ENCODE measurements at places on chromosomes 16 and 17.

GRCh38 chr16:89026121-89026612, 49.2 kb upstream of the CBFA2T3 start:
- no peak for DNase-seq

- DNase-seq = peak; percentile 52
Measured at GRCh38 chr16:73058221-73058615, 10.3 kb upstream of the ZFHX3 start.

DNA sequence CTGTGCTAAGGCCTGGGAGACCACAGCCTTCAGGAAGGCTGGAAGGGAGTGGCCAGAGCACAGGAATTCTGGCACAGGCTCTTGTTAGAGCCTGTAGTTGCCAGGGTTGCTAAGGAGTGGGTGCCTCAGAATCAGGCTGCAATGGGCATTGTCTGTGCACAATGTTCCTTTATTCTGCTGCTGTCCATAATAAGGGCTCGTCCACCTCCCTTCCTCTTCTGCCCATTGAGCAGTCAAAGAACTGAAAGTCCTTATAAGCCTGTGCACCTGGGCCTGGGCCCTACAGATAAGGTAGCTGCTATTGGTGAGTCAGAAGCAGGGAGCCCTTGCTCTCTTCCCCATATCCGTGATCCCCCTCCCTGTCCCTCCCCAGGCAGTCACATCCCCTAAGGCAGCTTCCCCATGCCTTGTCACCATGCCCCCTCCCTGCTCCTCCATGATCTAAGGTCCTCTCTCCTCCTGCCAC, 5.4 kb upstream of the CNGB1 start:
- DNase-seq = no peak

- DNase-seq = no peak
Measured at GRCh38 chr17:72590882-72591281, 470.1 kb downstream of the SOX9 start.

GRCh38 chr17:45942284-45942683, 47.9 kb downstream of the MAPT start:
- no peak for DNase-seq

GRCh38 chr17:13273806-13274205, 256.0 kb upstream of the ELAC2 start:
- no peak for DNase-seq

DNA sequence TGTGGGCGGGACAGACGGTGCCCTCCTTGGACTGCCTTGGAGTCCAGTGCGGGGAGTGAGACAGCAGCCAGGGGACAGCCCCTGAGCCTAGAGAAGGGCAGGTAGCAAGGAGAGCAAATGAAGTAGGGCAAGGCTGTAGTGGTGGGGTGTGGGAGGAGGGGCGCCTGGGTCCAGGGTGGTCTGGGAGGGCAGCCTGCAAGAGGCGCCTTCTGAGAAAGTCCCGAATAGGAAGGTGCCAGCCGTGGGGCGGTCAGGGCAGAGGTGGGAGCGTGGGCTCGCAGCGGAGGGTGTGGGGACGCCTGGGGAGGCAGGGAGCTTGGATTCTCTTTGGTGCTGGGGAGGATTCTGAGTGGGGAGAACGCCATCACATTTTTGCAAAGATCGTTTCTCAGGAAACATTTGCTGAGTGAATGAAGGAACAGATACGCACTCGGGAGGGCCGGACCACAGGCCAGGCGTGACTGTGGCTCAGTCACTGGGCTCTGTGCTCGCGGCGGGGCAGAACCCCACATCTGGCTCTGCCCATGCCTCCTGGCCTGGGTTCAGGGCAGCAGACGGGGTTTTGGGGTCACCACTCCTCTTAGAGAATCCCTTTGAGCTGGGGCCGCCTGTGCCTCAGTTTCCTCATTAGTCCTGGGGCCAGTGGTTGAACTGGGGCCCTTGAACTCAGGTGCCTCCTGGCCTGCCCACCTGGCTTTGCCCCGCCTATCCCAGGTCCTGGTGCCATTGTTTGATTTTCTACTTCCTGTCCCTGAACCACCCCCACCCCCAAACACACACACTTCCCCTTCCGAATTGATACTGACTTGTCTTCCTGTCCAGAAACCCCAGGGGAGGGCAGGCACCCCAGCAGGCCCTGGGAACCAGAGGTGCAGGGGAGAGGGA, 4.2 kb downstream of the SNN start:
- DNase-seq = peak; percentile 66

- no peak for DNase-seq
Measured at GRCh38 chr16:47905771-47906170, 250.0 kb downstream of the ABCC12 start.

GRCh38 chr17:17075125-17075781, 33.0 kb downstream of the MPRIP start:
- no peak for DNase-seq

DNA sequence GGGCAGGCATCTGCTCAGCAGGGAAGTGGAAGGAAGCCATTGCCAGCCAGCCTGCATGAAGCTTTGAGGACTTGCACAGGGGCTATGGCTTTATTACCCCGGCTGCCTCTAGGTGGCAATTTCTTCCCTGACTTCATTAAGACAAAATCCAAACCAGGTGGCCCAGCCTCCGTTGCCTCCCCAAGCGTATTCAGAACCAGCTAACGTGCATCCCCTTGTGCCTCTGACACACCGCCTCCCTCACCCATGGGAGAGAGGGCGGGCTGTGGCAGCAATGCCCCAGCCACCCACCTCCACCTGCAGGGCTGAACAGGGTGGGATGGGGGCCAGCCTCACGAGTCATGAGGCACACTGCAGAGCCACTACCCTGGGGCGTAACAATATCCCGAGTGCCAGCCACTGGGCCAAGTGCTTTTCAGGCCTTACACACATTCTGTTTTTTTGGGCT, 6.8 kb downstream of the KIFC3 start:
- no peak for DNase-seq

- no peak for DNase-seq
Measured at GRCh38 chr16:4205971-4206370, 35.9 kb downstream of the SRL start.

DNA sequence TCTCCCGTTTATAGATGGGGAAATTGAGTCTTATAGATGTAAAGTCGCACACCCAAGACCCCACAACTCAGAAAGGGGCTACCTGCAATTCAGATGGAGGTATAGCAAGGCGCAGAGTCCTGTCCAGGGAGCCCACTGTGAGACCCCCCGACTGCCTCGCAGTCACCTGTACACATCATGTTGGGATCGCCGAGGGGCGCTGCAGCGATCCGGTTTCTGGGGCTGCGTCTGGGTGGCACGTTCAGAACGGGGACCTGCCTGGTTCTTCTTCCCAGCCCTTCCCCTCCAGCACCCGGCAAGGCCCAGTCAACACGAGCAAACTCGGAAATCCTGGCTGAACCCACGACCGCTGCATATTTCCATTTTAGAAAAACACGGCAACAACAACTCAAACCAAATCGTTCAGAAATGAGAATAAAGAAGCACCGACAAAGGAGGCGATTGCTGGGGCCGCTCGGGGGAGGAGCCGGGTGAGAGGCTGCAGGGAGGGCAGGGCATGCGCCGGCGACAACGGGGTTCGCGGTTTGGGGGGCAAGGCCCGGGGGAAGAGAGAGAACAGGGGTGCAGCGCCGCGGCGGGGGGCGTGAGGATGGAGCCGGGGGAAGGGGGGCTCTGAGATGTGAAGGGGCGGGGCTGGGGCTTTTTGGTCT, 643 bp downstream of the HSDL1 start:
- peak; percentile 16 for DNase-seq

GRCh38 chr16:52812678-52813556, 239.8 kb downstream of the CHD9NB start:
- no peak for DNase-seq

- no peak for DNase-seq
Measured at GRCh38 chr16:76882105-76882504, 308.9 kb upstream of the MON1B start.

DNA sequence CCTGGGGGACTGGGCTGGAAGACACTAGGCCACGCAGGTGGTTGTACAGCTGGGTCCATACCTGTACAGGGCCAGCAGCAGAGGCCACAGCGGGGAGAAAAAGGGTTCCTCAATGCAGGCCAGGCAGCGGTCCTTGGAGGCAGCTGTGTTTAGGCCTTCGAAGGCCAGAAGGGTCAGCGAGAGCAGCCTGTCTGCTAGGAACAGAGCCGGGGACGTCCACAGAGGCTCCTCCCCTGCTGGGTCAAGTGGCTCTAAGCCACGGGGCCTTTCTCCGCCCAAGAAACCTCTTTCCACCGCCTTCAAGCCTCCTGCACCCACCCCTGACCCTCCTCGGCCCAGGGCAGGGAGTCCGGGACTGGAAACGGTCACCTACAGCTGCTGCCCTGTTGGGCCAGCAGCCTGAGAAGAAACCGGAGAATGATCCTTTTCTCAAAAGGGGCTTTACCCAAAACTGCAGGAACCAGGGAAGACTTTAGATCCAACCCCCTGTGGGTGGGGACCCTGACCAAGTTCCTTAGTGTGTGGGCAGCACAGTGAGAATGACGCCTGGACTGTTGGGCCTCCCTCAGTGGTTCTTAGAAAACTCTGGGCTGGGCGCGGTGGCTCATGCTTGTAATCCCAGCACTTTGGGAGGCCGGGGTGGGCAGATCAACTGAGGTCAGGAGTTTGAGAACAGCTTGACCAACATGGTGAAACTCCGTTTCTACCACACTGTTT, 8.4 kb upstream of the SPATA2L start:
- DNase-seq = no peak

DNA sequence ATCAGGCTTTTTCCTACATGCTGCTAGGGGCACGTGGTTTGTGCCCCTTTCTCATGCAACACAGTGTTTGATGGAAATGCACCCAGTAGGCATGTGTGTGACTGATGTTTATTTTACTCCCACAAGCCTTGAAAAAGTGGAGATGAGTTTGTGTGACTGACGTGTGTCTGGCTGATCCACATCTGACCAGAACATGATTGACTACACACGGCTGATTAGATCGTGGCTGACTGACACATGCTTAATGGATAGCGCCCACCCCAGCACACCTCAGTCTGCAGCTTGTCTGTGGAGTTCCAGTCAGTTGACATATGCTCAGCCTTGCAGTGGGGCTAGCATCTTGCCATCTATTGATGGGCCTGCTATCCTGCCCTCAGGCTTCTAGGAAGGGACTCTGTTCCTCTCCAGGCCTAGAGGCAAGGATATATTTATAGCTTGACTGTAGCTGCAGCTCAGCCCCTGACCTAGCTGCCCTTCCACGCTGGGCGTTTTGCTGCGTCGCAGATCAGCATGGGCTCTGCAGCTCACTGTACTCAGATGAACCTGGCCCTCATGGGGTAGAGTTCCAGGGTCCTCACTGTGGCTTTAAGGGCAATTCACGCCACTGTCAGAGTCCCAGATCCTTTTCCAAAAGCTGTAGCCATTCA, 112.3 kb downstream of the HS3ST2 start:
- no peak for DNase-seq

GRCh38 chr16:75929046-75929445, 202.8 kb upstream of the CPHXL start:
- no peak for DNase-seq

GRCh38 chr16:22292320-22292719, 4.9 kb upstream of the POLR3E start:
- no peak for DNase-seq

- no peak for DNase-seq
Measured at GRCh38 chr16:6749698-6750097, 582.9 kb upstream of the RBFOX1 start.

- DNase-seq = no peak
Measured at GRCh38 chr17:12349297-12349696, 316.4 kb upstream of the MYOCD start.

DNA sequence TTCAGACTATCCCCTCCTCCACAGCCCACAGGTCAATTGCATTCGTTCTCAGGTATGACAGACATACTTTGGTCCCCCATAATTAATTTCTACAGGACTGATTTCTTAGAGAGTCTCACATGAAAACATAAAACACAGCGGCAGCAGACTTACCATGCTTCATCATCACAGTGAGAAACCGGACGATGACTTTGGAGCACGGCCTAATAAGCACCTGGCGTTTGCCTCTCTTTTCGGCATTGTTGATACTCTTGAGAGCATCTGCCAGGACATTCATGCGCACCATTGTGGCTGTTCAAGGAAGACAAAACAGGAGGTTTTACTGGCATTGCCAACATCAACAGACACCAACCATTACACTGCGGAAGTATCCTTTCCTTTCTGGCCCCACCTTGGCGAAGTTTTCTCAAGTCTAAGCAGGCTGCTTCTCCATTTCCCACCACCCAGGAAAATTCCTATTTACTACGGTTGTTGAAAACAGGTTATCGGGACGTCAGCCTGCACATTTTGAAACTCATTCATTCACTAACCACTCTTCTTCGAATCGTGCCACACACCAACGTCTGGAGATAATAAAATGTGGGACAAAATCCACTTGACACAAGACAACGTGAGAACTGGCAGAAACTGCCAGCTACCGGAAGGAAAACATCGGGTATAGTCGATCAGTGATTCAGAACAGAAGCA, 1.2 kb downstream of the RPS15A start:
- DNase-seq = no peak

Data from CD4-positive, alpha-beta T cell (primary cell).